ENCODE measurements at places on chromosomes 16 and 17. TPM values are rescaled to one million over a fixed set of nuclear protein-coding genes. Genes with fewer than 3 reads are reported as not detected.

GRCh38 chr16:29808219-29808900, 2.0 kb downstream of the MAZ start:
- no peak for ATAC-seq

DNA sequence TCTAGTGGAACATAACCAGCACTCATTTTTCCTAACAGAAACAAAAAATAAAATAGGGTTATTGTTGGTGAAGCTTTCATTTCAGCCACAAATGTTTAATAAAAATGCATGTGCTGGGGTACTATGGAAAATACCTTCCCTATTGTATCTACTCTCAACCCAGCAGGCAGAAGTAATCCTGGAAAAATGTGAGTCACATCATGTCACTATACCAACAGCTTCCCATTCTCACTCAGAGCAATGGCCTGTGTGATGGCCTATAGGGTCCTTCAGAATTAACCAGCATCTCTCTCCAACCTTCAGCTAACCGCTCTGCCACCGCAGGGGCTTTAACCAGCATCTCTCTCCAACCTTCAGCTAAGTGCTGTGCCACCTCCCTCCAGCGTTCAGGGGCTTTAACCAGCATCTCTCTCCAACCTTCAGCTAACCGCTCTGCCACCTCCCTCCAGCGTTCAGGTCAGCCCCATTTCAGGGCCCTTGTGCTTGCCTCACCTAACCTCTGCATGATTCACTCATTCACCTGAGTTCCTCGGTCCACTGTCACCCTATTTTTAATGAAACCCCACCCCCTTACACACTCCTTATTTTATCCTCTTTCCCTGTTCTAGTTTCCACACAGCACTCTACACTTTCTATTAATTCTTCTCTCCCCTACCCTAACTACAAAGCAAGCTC, 34.0 kb downstream of the UBE2G1 start:
- ATAC-seq = peak; percentile 30

Gene CRYM
- total RNA-seq = 2.5 TPM

Gene SPAG5
- 33.0 TPM for total RNA-seq

Gene ABCC3
- total RNA-seq = 3.7 TPM

DNA sequence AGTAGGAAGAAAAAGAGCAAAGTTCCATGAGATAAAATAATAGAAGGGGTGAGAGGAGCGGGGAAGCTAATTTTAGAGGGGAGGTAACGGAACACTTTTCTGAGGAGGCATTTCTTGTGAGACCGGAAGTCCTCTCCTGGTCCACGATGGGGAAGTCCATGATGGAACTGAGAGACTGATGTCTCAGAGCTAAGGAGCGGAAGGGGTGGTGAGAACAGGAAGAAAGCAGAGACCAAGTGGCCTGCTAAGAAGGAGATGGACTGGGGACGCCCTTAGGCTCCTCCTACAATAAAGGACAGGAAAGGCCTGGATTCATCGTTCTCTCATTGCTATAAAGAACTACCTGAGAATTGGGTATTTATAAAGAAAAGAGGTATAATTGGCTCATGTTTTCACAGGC, 59.4 kb downstream of the ADAMTS18 start:
- no peak for ATAC-seq

Gene GNGT2
- total RNA-seq = 1.8 TPM

Gene PLCG2
- total RNA-seq = 1.1 TPM

GRCh38 chr17:18326572-18326971, 11.5 kb downstream of the SMCR8 start:
- ATAC-seq = no peak

GRCh38 chr17:56222255-56222654, 69.0 kb downstream of the ANKFN1 start:
- ATAC-seq = peak; percentile 14

- no peak for ATAC-seq
Observed at GRCh38 chr17:71866095-71866494, 254.7 kb upstream of the SOX9 start.

Gene HBQ1
- 4.0 TPM for total RNA-seq

Gene CSF3
- 2.2 TPM for total RNA-seq

DNA sequence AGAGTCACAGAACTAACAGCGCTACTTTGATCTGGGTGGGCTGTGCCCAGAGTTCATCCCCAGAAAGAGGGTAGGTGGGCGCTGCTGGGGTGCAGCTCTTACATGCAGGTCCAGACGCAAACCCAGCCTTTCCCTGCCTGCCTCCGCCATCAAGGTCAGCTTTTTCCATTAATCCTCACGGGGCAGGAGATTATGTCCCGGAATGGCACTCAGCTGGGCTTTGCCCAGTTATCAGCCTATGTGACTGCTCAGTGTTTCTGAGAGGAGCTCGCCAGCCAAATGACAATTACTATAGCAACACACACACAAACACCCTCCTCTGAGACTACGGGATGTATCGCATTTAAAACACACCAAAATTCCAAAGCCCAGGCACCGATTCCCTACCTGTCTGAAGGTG, 20.1 kb downstream of the GLYR1 start:
- ATAC-seq = no peak

GRCh38 chr16:88951989-88952388, 25.0 kb downstream of the CBFA2T3 start:
- ATAC-seq = no peak

GRCh38 chr16:64321881-64322280, 800.0 kb downstream of the CDH11 start:
- no peak for ATAC-seq

- ATAC-seq = peak; percentile 98
Observed at GRCh38 chr17:56739776-56740175, 93.9 kb downstream of the C17orf67 start.

GRCh38 chr17:19996502-19996901, 12.7 kb upstream of the SPECC1 start:
- ATAC-seq = peak; percentile 28

GRCh38 chr17:7435676-7436555, 681 bp downstream of the TMEM102 start:
- ATAC-seq = no peak

- ATAC-seq = no peak
Observed at GRCh38 chr17:59439741-59440211, 108.3 kb downstream of the YPEL2 start.

Gene CALB2
- total RNA-seq = 0.50 TPM

- ATAC-seq = no peak
Observed at GRCh38 chr17:4175921-4176807, 33.2 kb downstream of the CYB5D2 start.

Gene MED9
- 15.5 TPM for total RNA-seq

DNA sequence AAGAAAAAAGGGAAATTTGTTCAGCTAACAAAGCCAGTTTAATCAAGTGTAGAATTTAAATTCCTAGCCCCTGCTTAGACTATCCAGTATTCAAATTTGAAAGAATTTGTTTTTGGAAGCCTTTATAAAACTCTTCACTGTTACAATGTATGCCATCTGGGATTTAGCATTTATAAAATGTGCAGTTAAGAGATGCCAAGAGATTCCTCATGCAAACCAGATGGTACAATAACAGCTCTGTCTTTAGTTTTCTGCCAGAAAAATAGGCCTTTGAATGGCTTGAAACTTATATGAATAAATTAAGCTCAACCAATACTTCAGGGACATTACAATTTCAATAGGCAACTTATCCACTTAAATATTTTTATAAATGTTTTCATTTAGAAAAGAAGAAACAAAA, 6.8 kb upstream of the ANKS4B start:
- no peak for ATAC-seq

GRCh38 chr16:10922328-10923145, 19.7 kb downstream of the DEXI start:
- ATAC-seq = no peak

GRCh38 chr17:73068322-73069153, 23.9 kb downstream of the SLC39A11 start:
- ATAC-seq = no peak

Gene GAS2L2
- 0.08 TPM for total RNA-seq

DNA sequence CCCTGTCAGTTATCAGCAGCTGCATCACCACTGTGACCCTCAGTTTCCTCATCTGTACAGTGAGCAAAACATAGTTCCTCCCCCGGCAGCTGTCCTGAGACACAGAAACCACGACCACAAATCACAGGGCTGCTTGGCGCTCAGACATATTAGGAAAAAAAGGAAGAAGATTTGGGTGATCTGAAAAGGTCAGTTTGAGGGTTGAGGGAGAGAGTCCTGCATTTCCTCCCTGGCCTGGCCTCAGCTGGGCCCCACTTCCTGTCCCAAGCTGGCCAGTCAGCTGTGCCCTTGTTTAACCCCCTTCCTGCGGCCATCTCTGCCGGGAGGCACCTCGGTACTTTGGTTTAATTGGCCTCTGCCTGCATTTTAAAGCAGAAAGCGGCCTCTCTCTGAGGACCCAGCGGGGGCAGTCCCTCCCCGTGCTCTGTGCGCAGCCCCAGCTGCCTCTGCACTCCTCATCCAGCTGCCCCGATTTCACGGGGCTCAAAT, 24.0 kb upstream of the CIBAR2 start:
- ATAC-seq = no peak

DNA sequence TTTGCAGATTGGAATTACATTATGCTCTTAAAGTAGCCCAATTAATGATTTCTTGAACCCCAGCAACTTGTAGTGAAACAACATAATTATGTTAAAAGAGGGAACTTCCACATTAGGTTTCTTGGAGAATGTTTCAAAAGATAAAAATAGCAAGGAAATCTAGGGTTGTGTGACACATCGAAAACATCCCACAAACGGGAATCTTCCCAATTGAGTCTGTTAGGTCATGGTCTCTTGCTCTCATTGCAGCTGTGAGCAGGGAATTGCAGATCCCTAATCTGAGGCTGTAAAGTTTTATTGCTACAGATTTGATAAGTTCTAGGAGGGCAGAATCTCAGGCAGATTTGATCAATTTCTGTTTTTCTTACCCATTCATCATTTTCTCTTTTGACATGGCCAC, 6.7 kb upstream of the LPO start:
- no peak for ATAC-seq

DNA sequence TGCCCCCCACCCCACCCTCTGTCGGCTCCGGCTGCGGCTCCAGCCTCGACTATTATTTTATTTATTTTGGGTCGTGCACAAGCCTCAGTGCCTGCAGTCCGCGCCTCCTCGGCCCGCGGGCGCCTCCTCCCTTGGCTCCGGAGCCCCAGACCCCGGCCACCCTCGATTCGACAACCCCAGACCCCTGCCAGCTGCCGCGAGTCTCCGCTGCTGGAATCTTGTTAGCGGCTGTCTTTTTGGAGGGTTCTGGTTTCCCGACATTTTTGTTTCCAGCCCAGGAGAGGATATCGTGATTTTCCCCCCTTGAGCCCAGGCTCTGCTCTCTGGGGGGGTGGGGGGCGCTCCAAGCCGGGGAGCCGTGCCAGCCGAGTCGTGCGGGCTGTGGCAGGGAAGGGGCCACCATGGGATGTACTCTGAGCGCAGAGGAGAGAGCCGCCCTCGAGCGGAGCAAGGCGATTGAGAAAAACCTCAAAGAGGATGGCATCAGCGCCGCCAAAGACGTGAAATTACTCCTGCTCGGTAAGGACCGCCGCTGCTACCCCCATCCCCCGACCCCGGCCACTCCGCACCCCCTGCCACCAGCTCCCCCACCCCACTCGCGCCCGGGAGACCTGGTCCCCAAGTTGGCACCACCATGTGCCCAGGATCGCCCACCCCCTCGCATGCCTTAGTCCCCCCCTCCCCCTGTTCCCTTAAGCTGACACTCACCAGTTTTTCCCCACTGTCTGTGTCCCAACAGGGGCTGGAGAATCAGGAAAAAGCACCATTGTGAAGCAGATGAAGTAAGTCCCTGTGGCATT, 746 bp downstream of the GNAO1 start:
- ATAC-seq = no peak

- ATAC-seq = no peak
Observed at GRCh38 chr17:79160980-79161636, 86.5 kb downstream of the ENGASE start.

Gene MSRB1
- 2.2 TPM for total RNA-seq

DNA sequence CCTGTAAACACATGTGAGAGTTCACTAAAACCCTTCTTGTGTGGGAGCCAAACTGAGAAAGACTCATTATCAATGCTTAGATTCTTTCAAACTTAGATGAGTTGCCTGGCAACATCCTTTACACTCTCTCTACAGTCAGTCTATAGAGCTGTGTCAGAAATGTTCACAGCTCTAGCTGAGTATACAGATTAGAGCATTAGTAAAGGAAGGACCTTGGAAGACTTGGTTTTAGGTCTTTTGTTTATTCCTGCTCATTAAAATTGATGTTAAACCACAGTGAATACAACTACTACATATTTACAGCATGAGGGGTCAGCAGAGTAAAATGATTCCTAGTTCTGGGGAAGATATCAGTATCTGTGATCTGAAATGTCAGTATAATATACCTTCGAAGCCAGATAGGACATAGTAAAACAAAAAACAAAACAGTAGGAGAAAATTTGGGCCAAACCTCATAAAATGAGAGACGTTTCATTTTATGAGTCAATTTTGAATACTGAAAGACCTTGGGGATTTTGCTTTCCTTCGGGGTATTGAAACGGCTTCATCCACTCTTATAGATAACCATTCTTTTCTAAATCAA, 186.0 kb downstream of the TANC2 start:
- ATAC-seq = peak; percentile 22

- ATAC-seq = no peak
Observed at GRCh38 chr16:59173408-59173831, 439.3 kb upstream of the GOT2 start.

Gene HYDIN
- total RNA-seq = 8.4 TPM

Gene SMPD3
- total RNA-seq = 24.9 TPM

DNA sequence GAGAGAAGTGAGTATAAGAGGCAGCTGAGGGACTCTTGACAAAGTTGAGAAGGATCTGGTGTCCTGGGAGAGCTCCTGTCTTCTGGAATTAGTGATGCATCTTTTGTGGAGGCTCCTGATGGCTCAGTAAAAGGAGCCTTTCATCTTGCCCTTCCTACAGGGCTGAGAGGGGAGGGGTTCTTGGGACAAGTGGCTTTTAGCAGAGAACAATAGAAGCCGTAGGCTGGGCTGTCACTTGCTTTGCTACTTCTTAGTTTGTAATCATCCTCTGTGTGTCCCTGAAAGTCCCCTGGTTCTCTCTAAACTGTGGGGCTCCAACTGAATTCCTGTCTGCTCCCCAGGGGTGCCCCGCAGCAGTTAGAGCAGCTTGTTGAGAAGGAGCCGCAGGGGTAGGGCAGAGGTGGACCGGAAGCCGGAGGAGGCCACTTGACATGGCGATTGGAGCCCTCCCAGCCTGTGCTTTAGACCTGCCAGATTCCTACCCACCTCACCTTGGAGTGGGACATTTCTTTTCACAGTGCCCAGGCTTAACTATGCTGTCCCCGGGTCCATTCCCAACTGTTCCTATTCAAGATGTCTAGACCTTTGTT, 85.1 kb downstream of the PRKCA start:
- ATAC-seq = peak; percentile 15

Gene ABCA6
- total RNA-seq = 1.6 TPM

GRCh38 chr16:75789237-75789636, 62.9 kb upstream of the CPHXL start:
- no peak for ATAC-seq

GRCh38 chr17:6473128-6473767, 29.0 kb downstream of the PIMREG start:
- peak; percentile 81 for ATAC-seq

DNA sequence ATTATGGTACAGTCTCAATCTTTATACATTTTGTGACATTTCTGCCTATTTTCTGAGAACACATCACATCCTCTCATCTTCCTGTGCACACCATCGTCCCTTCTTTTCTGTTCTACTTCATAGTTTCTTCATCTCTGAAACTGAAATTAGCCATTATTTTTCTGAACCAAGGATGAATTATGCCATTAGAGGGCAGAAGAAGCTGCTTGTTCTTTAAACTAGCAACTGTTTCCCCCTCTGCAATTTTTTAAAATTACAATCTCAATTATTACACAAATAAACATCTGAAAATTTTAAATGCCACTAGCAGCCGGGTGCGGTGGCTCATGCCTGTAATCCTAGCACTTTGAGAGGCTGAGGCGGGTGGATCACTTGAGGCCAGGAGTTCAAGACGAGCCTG, 41.3 kb downstream of the RBBP6 start:
- ATAC-seq = no peak

Gene MPO
- not detected for total RNA-seq

- ATAC-seq = no peak
Observed at GRCh38 chr17:39752241-39752881, 14.6 kb downstream of the GRB7 start.

Data from motor neuron (in vitro differentiated cells).